ENCODE measurements at places on chromosomes 6 and 20. TPM values are rescaled to one million over a fixed set of nuclear protein-coding genes. Genes with fewer than 3 reads are reported as not detected.

DNA sequence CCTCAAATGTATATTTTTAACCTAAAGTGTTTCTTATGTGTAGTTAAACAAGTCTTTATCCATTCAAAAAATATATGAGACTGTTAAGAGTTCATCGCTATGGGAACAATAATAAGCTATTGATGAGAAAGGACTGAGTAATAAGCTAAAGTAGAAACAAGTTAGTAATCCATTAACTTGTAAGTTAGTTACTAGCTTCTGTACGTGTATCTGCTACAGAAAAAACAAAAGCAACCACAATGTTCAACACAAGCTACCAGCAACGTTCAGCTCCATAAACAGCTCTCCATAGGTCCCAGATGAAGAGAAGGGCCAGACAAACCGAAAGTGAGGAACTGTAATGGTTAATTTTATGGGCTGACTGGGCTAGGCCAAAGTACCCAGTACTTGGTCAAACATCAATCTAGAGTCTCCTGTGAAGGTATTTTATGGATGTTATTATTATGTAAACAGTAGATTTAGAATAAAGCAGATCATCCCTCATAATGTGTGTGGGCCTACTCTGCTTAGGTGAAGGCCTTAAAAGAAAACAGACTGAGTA, 33.8 kb upstream of the FAM135A start:
- DNase-seq: no peak

DNA sequence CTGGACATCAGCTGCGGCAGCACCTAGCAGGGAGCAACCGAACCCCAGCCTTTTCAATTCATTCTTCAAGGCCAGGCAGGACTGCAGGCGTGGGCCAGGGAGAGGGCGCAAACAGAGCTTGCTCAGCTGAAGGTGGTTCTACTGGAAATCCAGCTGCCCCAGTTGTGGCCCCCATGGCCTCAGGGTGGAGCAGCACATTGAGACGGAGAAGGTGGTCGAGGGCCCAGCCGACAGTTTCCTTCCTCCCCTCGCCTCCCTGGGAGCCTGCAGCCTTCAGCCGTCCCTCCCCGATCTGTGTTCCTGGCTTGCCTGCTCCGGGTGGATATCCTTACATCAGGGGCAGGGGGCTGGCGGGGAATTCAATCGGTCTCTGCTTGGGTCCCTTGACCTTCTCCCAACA, 217.8 kb downstream of the ANKRD60 start:
- no peak for DNase-seq

GRCh38 chr6:40988634-40989033, 50.4 kb downstream of the UNC5CL start:
- DNase-seq: no peak

GRCh38 chr20:58482416-58482815, 32.8 kb downstream of the APCDD1L start:
- no peak for DNase-seq

DNA sequence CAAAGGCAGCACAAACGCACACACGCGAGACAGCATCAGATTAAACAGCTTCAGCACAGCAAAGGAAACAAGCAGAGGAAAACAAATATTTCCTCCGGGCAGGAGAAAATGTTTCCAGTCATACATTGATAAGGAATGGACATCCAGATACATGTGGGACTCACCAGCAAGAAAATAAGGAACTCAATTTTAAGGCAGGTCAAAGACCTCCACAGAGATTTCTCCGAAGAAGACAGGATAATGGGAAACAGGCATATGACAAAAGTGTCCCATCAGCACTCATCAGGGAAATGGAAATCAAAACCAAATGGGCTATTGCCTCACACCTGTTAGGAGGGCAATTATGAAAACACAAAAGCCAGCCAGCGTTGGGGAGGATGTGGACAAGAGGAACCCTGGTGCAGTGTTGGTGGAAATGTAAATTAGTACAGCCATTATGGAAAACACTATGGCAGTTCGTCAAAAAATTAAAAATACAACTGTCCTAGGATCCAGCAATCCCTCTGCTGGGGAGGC, 9.7 kb upstream of the SLCO4A1 start:
- no peak for DNase-seq

GRCh38 chr6:3109761-3110160, 8.8 kb upstream of the BPHL start:
- no peak for DNase-seq

GRCh38 chr6:56652994-56653393, 10.3 kb upstream of the DST start:
- DNase-seq: no peak

- DNase-seq: no peak
Observed at GRCh38 chr6:37698264-37699137, 818 bp upstream of the MDGA1 start.

GRCh38 chr20:48948612-48949011, 27.1 kb downstream of the ARFGEF2 start:
- DNase-seq: no peak

DNA sequence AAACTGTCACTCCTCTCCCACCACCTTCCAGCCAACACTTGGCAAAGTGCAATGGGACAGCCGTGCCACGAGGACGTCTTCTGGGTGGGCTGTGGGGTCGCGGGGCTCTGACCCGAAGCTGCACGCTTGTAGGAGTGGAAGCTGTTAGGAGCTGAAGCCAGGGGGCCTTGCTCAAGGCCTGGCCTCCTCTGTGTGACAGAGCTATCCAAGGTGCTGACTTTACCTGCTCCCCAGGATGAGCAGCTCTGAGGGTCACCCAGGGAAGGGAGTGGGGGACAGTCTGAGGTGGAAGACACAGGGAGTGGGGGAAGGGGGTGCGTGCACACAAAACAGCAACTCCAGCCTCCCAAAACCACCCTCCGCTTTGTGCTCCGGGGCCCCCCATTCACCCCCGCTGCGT, 17.5 kb upstream of the CHRNA4 start:
- no peak for DNase-seq

GRCh38 chr6:150876598-150876997, 11.1 kb downstream of the MTHFD1L start:
- DNase-seq: no peak

GRCh38 chr6:145865595-145865994, 51.0 kb upstream of the FBXO30 start:
- DNase-seq: no peak

GRCh38 chr6:57267586-57268293, 45.6 kb upstream of the RAB23 start:
- DNase-seq: peak; percentile 67

GRCh38 chr20:2873747-2874041, 413 bp downstream of the PTPRA start:
- no peak for DNase-seq

GRCh38 chr6:137224799-137225198, 5.6 kb upstream of the IFNGR1 start:
- no peak for DNase-seq

DNA sequence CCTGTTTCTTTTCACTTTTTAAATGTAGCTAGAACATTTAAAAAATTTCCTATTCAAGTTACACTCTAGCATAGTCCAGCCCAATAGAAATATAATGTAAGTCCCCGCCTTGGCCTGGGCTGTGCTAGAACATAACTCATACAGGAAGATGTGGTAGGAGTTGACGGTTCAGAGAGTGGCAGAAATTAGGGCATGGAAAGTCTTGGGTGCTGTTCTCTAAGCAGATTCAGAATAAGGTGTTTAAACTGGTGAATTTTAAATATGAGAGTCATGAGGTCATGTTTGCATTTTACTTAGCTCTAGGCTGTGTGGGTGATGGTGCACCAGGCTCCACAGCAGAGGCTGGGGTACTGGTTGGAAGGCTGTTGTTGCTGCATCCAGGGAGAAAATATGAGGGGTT, 256.5 kb downstream of the FARS2 start:
- no peak for DNase-seq

DNA sequence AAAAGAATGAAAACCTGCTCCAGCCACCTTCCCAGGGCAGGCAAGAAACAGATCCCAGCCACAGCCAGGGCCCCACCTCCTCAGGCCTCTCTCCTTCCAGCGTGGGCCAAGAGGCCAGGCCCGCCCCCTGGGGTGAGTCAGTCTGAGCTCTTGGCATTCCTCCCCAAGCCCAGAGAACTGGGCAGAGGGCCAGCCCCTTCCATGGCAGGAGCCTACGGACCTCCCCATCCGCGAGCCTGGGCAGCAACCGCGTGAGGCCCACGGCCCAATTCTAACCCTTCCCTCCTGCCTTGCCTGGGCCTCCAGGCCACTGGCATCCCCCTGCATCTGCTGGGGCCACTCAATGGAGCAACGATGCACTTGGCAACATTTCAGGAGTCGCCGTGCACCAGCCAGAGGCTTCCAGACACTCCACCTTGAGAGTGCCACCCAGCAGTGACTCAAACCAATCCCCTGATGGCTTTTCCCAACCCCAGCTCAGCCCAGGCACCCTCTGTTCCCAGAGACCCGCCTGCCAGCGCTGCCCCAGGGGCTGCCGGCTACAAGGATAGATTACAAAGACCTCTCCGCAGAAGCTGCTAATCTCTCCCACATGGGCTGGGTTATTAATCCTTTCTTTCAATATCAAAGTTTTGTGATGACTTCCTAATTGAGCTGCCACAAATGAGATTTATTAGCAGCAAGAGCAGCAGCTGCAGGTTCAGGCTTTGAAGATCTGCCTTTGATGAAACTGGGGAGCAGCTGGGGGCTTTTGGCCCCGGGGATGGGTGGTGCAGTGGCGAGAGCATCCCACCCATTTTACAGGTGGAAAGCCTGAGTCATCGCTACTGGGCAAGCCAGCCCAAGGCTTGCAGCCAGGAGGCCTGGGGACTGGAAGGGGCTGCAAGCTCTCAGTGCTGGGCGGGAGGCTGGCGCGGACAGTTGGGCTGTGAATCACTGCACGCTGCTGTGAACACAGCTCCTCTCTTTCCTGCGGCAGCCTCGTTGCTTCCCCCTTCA, 85.7 kb downstream of the NFATC2 start:
- peak; percentile 89 for DNase-seq

- DNase-seq: no peak
Observed at GRCh38 chr6:41332241-41332640, 3.2 kb upstream of the NCR2 start.

The PRR18 gene
- 0.23 TPM for total RNA-seq

The INSM1 gene
- 0.05 TPM for total RNA-seq

The MRPS10 gene
- 67.6 TPM for total RNA-seq

The PDRG1 gene
- total RNA-seq: 48.2 TPM

The TMEM242 gene
- total RNA-seq: 6.8 TPM

The POU5F1 gene
- total RNA-seq: 1.1 TPM

The PLN gene
- not detected for total RNA-seq

The BPIFB4 gene
- total RNA-seq: not detected

The RIMS1 gene
- 0.18 TPM for total RNA-seq
